ENCODE measurements at places on chromosomes 16 and 17. TPM values are rescaled to one million over a fixed set of nuclear protein-coding genes. Genes with fewer than 3 reads are reported as not detected.

GRCh38 chr16:67187175-67187890, 2.6 kb downstream of the EXOC3L1 start:
- DNase-seq, result no peak

- no peak for DNase-seq
These were observed 5.0 kb upstream of the SLC38A8 start for GRCh38 chr16:84047626-84048025.

DNA sequence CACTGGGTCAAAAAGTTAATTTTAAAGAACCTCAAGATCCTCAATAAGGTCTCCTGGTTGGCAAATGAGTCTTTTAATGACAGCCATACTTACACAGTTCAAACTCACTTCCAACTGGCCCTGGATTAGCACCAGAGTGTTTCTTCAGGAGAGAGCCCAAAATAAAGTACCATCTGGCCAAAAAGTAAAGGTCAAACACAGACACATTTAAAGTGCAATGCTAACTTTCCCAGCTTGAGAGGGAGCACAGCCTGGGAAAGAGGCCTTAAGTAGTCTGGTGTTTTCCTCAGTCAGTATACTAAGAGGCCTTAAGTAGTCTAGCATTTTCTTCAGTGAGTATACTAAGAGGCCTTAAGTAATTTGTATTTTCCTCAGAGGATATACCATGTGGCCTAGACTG, 46.6 kb upstream of the ERN1 start:
- DNase-seq, result no peak

DNA sequence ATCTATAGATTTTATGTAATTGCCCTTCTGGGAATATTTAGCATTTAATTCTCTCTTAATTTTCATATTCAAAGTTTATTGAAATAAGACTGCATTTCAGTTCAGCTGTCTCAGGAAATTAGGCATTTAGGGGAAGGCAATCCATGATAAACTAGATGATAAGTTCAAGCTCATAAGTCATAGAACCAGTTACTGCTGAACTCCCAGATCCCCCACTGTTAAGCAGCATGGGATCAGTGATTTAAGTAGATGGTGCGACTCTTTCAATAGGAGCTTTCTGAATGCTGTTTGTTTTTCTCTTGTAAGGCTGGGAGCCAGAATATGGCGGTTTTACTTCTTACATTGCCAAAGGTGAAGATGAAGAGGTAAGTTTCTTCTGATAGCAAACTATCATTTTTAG, 23.8 kb downstream of the OGFOD1 start:
- DNase-seq, result no peak

- no peak for DNase-seq
These were observed 146.7 kb downstream of the RAB11FIP4 start for GRCh38 chr17:31538080-31538762.

DNA sequence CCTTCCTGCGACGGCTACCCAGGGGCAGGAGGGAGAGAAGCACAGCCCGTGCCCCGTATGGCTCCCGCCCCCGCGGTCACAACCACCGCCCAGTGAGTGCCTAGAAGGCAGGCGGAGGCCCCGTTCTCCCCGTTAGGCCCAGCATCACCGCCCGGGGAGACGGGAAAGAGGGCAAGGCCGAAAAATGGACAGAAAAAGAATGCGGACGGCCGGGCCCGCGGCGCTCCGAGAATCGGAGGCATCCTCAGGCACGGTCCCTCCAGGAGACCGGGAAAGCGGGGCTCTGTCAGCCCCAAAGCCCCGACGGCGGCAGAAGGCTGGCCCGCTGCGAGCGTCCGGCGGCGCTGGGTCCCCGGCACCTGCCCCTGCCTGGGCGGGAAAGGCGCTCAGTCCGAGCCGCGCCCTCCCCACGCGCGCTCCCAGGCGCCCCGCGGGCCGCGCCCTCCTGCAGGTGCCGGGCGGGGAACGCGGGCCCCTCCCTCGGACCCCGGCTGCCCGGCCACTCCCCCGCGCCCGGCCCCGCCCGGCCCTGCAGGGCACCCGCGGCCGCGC, 407 bp downstream of the MCRIP1 start:
- DNase-seq, result peak; percentile 51

- DNase-seq, result no peak
These were observed 180.5 kb downstream of the VPS53 start for GRCh38 chr17:534071-534691.

DNA sequence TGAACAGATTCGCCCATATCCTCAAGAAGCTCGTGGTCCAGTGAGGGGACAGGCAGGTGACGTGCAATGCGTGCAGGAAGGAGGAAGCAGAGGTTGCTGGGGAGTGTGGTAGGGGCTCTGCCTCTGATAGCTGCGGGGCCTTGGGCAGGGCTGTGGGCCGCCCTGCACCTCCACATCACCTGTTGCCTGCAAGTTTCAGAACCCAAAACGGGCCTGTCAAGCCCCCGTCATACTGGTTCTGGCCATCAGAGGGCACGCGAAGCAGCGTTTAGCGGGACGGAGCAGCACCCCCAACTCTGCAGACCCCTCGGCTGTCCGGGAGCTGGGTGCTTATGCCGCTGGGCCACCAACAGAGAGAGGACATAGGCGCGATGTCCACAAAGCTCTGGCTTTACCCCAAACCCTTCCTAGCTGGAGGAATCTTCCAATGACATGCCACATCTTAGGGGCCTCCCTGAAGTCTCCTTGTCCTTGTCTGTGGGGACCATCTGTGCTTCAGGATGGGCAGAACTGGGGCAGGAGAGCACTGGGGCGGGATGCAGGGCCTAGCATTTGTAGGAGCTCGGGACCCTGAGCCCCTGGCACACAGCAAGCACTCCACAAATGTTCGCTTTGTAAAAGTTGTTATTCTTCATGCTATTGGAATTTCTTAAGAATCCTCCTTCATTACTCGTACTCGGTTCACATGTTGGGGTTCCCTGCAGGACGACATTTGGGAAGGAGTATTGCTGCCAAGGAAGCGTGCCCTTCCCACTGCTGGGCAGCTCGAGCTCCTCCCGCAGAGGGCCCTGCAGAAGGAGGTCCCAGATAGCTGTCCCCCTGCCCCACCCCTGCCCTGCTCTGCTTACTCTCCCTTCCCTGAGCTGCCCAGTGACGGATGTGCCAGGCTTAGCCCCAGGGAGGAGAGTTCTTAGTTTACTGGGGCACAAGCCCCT, 64.3 kb downstream of the CNGB1 start:
- peak; percentile 81 for DNase-seq

- no peak for DNase-seq
These were observed 38.9 kb downstream of the MRPS23 start for GRCh38 chr17:57810721-57811637.

The KRTAP2-1 gene
- total RNA-seq, result not detected

The GPRC5B gene
- 82.5 TPM for total RNA-seq

The PRAC1 gene
- total RNA-seq, result not detected

The ZSCAN10 gene
- total RNA-seq, result 519 TPM

DNA sequence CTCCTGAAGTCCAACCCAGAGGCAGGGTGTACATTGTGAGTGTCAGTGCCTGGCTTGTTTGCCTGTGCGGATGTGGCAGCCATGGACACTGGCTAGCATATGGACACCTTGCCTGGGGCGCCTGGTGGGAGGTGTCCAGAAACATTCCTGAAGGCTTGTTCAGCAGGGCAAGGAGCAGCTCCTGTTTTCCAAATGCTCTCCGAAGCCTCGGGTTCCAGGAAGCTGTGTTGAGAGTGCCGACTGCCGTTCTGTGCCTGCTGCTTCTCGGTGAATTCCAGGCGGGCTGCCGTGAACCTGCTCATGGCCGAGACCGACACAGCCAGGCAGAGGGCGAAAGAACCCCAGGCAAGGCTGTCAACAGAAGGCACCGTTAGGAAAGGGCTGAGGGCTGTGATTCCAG, 10.9 kb upstream of the DHRS7C start:
- no peak for DNase-seq

DNA sequence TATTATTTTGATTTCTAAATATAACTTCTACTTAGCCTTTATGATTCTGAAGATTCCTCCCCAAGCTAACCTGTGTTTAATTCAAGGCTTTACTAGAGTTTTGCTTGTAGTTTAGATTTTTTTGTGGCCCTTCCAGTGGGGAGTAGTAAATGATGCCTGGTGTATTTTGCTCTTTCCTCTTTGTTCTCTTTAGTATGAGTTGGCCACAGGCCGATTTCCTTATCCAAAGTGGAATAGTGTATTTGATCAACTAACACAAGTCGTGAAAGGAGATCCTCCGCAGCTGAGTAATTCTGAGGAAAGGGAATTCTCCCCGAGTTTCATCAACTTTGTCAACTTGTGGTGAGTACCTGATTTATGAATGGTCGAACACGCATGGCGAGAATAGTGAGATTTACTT, 108.3 kb downstream of the MAP2K4 start:
- no peak for DNase-seq

The CYGB gene
- 2.1 TPM for total RNA-seq

DNA sequence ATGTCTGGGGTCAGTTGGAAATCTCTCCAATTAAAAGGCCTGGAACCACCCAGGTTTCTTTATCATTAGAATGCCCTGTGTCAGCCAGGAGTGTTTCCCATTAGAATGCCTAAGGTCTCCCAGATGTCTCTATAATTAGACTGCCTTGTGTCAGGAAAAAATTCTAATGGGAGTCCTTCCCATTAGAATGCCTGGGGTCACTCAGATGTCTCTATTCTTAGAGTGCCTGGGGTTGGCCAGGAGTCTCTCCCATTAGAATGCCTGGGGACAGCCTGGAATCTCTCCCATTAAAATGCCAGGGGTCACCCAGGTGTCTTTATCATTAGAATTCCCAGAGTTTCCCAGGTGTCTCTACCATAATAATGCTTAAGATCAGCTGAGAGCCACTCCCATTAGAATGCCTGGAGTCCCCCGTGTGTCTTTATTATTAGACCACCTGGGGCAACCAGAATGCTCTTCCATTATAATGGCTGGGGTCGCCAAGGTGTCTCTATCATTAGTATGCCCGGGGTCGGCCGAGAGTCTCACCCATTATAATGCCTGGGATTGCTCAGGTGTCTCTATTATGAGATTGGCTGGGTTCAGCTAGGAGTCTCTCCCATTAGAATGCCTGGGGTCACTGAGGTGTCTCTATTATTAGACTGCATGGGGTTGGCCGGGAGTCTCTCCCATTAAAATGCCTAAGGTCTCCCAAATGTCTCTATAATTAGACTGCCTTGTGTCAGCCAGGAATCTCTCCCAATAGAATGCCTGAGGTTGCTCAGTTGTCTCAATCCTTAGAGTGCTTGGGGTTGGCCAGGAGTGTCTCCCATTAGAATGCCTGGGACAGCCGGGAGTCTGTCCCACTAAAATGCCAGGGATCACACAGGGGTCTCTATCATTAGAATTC, 2254.6 kb downstream of the TP53TG3F start:
- DNase-seq, result no peak

The TP53TG3B gene
- total RNA-seq, result not detected

- DNase-seq, result no peak
These were observed 15.8 kb downstream of the SLX4 start for GRCh38 chr16:3595521-3596021.

GRCh38 chr16:9053006-9053601, 38.3 kb upstream of the HAPSTR1 start:
- DNase-seq, result peak; percentile 99

- DNase-seq, result no peak
These were observed 46.5 kb downstream of the HNF1B start for GRCh38 chr17:37698132-37698910.

GRCh38 chr16:12548270-12548983, 255.3 kb downstream of the CPPED1 start:
- DNase-seq, result no peak

- peak; percentile 73 for DNase-seq
These were observed at the start of gene SLC16A3 for GRCh38 chr17:82228842-82229697. SLC16A3 (plus strand) TSS chr17:82229042; CDS start chr17:82236009, 6,967 bp downstream.

- DNase-seq, result no peak
These were observed 43.2 kb downstream of the CLEC16A start for GRCh38 chr16:10987361-10988163.

The NPIPB9 gene
- 9.9 TPM for total RNA-seq

GRCh38 chr17:37422971-37423625, 16.4 kb downstream of the TADA2A start:
- no peak for DNase-seq

The HIGD1B gene
- total RNA-seq, result not detected

GRCh38 chr17:62880120-62880519, 72.0 kb upstream of the MARCHF10 start:
- DNase-seq, result no peak

- DNase-seq, result no peak
These were observed 6.5 kb downstream of the ADCY7 start for GRCh38 chr16:50272687-50273381.

GRCh38 chr17:47877368-47878034, 18.5 kb upstream of the SP2 start:
- DNase-seq, result no peak

The NPW gene
- 1.9 TPM for total RNA-seq

GRCh38 chr17:78767806-78768205, 14.3 kb downstream of the CYTH1 start:
- no peak for DNase-seq

The PSMD12 gene
- 67.1 TPM for total RNA-seq

GRCh38 chr16:10791048-10791447, 27.5 kb downstream of the TVP23A start:
- DNase-seq, result no peak

The SCNN1B gene
- 1.1 TPM for total RNA-seq

The MPRIP gene
- 113 TPM for total RNA-seq

The EMC8 gene
- total RNA-seq, result 69.4 TPM

GRCh38 chr16:75112734-75113491, 3.7 kb downstream of the LDHD start:
- DNase-seq, result no peak

DNA sequence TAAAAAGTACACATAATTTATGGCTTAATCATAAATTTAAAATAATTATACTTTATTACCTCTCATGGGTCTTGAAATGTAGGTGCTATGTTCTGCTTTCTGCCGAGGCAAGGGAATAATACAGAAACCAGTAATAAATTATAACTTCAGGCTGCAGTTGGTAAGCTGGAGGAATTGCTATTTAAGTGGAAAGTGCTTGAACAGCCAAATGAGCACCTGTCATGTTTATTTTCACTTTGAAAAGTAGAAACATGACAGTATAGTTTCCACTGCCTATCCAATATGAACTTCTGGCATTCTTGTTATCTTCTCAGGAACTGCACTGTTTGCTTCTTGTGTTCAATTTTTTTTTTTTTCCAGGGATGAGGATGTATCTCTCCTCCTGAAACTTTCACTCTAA, 146.0 kb downstream of the FTO start:
- DNase-seq, result no peak

GRCh38 chr17:79944821-79945391, 90.8 kb downstream of the TBC1D16 start:
- no peak for DNase-seq

GRCh38 chr17:69605571-69605970, 191.1 kb downstream of the MAP2K6 start:
- DNase-seq, result no peak

The SLC47A1 gene
- total RNA-seq, result 1.9 TPM

DNA sequence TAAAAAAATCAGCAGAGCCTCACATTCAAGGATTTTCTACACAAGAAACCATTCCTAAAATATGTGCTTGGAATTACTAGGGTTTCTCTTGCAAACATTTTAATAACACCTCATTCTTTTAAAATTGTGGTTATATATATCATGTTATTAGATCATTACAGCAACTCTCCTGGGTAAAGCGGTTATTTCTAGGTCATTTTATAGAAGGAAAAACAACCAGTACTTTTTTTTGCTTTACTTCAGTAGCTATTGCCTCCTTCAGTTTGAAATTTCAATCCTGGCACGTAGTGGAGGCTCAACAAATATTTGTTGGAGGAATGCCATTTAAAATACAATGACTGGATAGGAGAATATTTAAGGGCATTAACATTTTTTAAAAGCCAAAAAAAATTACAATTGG, 220.6 kb downstream of the CDRT15L2 start:
- no peak for DNase-seq

The CAVIN1 gene
- total RNA-seq, result 33.3 TPM

- DNase-seq, result peak; percentile 77
These were observed 129.4 kb upstream of the SEC14L1 start for GRCh38 chr17:77011173-77012011.

Measured in GM23338 (cell line).